ENCODE measurements at places on chromosomes 2 and 18.

DNA sequence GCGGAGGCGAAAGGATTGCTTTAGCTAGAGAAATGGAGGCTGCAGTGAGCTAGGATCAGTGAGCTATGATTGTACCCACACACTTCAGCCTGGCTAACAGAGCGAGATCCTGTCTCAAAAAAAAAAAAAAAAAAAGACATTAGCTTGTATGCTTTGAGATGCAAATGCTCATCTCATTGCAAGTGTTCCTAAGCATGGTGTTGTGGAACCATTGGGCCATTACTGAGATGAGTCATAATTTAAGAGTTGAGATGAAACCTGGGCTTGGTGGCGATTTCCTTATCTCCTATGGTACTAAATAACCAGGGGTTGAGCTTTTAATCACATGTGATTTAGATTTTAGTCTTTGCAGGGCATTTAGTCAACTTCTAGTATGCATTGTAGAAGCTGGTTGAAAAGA is 2.2 kb downstream of the PLEKHA3 start:
- DNase-seq = no peak

GRCh38 chr2:27078267-27079194 is at the start of gene EMILIN1:
Gene EMILIN1, plus strand, starts transcription at chr2:27078615. Its CDS starts 451 bp downstream, at chr2:27079066.
- peak; percentile 96 for DNase-seq

DNA sequence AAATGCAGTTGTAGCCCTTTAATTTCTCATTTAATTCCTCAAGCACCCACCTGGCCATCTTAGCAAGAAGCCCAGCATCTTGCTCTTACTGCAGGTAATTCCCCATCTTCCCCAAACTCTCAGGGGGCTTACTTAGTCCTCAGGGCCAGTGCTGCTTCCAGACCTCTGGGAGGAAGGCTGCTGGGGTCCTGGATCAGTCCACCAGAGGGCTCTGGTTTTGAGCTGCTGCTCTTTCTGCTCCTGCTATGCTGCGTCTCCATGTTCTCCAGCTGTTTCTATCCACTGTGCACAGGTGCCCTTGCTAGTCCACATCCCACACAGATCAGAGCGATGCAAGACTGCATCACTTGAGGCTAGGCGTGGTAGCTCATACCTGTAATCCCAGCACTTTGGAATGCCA is 34.5 kb upstream of the TMEM87B start:
- DNase-seq = no peak

- DNase-seq = no peak
Measured at GRCh38 chr2:1538663-1539062, 125.4 kb downstream of the TPO start.

- DNase-seq = no peak
Measured at GRCh38 chr2:6957910-6958615, 40.9 kb downstream of the RNF144A start.

DNA sequence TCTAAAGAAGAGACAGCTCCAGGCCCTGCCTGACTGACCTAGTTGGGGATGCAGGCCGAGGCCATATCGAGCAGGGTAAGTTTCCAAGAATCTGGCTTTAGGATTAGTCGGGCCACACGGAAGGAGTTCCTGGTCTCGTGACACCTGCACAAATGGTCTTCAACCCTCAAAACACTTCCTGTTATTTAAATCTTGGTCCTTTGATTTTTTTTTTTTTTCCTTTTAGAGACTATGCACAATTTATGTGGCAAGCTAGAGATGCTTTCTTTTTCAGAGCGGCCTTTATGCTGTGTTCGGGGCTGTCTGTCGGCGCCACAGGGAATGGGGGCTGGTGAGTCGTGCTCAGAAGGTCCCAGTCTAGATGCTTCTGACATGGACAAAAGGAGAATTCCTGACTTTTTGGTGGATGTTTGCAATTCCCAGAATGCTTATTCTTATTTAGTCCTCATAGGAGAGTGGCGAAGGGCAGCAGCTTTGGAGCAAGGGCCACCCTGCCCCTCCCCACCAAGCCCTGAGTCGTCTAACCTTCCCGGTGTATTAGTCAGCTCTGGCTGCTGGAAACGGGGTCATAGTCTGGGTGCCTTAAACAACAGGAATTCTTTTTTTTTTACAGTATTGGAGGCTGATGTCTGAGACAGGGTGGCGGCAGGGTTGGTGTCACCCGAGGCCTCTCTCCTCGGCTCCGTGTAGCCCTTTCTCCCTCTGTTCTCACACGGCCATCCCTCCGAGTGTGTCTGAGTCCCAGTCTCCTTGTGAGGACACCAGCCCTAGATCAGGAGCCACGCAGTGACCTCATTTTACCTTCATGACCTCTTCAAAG is 27.4 kb downstream of the HPCAL1 start:
- DNase-seq = no peak

DNA sequence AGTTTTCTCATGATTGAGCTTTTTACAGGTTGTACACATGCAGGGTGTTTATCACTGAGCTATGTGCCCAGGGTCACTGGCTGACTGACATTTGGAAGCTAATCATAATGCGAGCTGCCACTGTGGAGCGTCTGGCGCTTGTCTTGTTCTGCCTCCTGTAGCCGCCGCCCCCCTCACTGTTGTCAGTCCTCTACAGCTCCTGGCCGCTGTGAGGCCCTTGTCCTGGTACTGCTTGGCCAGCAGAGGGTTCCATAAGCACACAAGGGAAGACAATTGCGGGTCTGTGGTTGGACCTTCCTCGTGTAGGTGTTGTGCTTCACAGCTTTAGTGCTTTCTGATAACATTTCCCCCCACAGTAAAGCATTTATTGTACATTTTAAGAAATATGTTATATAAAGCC is 105.6 kb upstream of the LDLRAD4 start:
- no peak for DNase-seq
